Chondrocyte (in vitro differentiated cells): ENCODE measurements at places on chromosomes 1 and 21. TPM values are rescaled to one million over a fixed set of nuclear protein-coding genes. Genes with fewer than 3 reads are reported as not detected.

DNA sequence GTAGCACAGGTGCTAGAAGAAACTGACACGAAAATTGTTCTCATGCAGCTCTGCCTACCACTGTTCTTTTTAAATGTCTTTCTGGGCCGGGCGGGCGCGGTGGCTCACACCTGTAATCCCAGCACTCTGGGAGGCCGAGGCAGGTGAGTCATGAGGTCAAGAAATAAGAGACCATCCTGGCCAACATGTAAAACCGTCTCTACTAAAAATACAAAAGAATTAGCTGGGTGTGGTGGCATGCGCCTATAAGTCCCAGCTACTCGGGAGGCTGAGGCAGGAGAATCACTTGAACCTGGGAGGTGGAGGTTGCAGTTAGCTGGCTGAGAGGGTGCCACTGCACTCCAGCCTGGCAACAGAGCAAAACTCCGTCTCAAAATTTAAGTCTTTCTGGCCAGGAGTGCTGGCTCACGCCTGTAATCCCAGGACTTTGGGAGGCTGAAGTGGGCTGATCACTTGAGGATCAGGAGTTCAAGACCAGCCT is 947 bp upstream of the RIT1 start:
- no peak for DNase-seq

DNA sequence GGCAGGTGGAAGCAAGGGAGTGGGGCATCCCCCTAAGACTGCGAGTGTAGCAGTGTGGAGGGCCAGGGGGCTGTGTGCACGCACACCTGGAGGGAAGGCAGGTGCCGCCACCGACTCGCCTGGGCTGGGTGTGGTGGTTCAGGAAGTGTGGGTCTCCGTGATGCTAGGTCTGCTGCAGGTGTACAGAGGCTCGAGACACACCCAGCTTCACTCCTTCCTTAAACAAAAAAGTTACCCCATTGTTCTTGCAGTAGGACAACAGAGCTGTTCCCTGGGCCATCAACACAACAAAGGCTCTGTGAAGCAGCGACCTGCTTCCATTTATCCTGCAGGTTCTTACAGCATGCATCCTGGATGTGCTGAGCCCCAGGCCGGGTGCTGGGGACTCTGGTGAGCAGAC is 100.4 kb upstream of the TMEM51 start:
- DNase-seq, result no peak

GRCh38 chr1:54354899-54355298 is 51.3 kb downstream of the SSBP3 start:
- DNase-seq, result no peak

TEX38 gene
- not detected in 3 replicates for total RNA-seq

CFAP141 gene
- total RNA-seq, result not detected in 3 replicates

GRCh38 chr21:41596241-41596925 is 88.4 kb upstream of the TMPRSS2 start:
- no peak for DNase-seq

- no peak for DNase-seq
Measured at GRCh38 chr1:234712891-234713305, 102.9 kb upstream of the IRF2BP2 start.
